Right kidney (tissue), 9 donors: ENCODE measurements at places on chromosomes 3 and 15.
A peak's percentile ranks its signal among the peaks of the same experiment; 100 is the strongest.

DNA sequence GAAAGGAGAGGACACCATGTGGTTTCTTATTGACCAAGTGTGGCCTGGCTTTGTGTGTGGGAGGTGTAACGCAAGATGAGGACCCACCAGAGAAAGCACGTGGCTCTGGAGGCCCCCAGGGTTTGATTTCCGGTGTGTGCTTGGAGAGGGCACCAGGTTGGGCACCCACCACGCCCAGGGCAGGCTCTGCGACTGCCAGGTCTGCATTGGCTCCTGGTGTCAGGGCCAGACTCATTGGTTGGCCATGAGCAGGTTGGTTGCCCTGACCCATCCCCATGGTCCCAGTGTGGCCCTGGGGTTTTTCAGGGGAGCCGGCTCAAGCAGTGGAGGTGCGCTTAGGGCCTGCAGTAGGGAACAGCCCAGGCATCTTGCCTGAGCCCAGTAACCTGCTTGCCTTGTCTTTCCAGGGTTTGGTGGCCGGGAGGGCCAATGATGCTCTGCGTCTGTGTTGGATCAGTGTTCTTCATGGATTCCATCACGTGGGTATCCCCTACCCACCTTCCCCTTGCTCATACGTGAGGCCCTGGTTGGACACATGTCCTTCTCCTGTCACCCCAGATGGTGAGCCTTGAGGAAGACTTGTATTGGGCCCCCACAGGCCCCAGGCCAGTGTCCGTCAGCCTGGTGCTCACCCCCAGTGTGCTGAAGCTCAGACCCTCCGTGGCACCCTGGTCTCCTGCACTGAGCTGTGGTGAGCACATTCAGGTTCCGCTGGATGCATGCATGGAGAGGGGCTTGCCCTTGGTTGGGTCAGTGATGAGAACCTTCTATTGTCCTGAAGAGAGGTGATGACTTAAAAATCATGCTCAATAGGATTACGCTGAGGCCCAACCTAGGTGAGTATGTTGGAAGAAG lies 193.9 kb downstream of the UBE3A start:
- no peak for DNase-seq

GRCh38 chr3:71104121-71104541 lies 479.4 kb downstream of the FOXP1 start:
- DNase-seq = no peak

DNA sequence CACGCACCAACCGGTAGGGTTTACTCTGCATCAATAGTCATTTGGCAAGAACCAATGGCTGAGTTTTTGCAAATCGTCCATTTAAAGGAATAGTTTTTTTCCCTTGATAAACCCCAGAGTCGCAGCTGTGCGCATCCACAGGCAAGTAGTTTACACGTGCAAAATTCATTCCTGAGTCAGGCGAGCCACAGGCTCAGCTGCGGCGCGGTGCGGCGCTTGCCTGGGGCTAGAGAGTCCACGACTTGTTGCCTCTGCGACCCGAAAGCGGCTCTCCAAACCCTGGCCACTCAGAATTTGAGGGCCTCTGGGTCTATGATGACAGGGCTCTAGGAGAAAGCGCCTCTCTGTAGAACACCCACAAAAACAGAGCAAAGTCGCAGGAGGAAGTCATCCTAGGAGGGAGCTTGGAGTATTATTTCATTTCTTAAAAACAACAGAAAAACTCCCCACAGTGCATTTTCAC lies 36.7 kb downstream of the ZIC4 start:
- no peak for DNase-seq

GRCh38 chr3:45026957-45027356 lies 854 bp downstream of the CLEC3B start:
- DNase-seq = no peak

- no peak for DNase-seq
Measured at GRCh38 chr15:81785181-81785580, 260.6 kb downstream of the MEX3B start.

DNA sequence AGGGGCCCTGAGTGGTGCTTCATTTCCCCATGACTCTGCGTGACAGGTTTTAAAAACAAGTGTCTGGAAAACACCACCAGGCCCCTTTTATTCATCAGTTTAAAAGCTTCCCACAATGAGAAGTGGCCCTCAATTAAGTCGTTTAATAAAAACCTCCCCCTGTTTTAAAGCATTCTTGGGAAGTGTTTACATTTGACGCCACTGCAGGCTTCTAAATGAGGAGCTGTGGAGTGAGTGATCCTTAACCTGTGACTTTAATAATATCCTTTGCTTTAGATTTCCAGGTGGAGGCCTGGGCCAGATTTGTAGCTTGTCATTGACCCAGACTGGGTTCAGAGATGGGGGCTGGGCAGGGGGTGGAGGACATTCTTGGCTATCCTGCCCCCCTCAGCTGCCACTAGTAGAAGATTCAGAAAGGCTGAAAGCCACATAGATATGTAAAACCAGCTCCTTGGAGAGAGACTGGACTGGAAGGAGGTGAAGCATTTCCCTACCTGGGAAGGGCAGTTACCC lies 11.3 kb downstream of the CGNL1 start:
- DNase-seq = peak; percentile 65

DNA sequence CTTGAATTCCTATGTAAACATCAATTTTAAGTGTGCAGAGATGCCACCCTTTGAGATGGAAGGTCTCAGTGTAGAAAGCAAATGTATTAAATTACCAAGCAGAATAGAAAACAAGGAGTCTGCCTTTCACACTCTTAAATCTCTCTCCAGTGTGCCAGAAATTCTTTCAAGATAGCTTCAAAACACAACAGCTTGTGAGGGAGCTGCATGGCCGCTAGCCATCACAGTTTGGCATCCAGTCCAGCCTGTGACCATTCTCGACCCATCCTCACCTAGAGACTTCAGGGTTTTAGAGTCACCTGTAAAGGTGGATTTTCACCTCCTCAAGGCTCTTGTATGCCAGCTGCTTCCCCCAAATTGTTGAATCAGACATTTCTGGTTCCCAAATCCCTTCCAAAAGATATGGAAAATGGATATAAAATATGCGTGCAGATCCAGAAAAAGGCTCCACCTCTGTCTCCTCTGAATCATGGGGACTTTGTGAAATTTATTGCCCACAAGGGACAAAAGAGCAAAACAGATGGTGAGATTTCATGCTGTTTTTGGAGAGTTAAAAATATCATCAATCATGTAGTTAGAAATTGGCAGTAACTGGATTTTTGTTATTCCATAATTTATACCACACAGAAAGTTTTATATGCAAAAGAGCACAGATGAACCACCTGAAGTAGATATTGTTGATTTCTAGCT lies 114.2 kb upstream of the THRB start:
- no peak for DNase-seq

- no peak for DNase-seq
Measured at GRCh38 chr3:9151240-9151639, 98.2 kb downstream of the SRGAP3 start.

DNA sequence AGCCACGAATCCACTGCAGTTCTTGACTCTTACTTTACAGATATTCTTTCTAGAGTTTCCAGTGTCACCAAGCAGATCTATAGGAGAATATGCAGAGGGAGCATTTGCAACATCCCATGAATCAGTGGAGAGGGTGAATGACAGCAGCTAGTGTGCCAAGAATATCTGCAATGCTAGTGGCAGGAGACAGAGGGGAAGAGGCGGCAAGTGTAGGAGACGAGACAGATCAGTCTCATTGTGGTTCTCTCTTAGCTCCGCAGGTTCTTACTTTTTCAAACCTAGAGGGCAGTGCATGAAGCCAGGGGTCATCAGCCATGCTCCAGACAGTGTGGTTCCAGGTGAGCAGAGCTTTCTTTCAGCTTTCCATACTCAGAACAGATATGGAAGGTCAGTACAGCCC lies 744 bp downstream of the ZNF619 start:
- no peak for DNase-seq

GRCh38 chr3:89306540-89306939 lies 199.1 kb downstream of the EPHA3 start:
- no peak for DNase-seq

DNA sequence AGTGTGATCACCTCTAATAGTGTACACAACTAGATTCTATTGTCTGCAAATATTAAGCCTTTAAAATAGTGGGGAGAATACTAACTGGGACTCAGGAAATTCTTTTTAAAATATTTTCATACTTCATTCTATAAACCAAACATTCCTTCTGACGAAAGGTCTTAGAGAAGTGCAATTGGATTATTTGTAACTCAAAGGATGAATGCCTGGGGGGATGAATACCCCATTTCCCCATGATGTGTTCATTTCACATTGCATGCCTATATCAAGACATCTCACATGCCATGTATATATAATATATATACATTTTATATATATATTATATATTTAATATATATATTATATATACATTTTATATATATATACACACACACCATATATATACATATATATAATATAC lies 189.9 kb downstream of the VGLL3 start:
- no peak for DNase-seq

DNA sequence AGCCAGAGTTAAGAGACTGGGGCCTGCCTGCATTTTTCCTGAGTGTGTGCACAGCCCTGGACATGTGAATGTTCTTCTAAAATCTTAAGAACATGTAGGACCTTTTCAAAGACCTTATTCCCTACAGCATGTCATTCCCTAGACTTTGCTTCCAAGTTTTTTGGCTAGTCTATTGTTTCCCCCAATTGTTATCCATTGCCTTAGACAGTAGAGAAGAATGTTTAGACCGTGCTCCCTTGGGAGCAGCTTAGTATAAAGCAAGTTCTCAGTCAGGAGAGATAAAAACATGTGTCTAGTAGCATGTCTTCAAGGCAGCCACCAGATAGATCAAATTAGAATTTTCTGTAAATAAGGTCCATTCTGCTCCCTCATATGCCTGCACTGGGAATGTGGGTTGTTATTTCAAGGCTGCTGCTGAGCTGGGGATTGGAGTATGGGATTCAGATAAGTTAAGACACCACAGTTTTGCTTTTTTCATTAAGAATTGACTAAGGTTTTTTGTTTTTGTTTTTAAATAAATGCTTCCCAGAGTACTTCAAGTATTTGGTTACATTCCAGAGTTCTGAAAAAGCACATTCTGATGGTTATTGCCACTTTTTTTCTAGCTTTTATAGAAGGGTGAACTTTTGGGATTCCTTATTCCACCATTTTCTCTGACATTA lies 246.7 kb downstream of the RORA start:
- DNase-seq = no peak

- no peak for DNase-seq
Measured at GRCh38 chr3:124833710-124834332, 53.3 kb downstream of the ITGB5 start.

DNA sequence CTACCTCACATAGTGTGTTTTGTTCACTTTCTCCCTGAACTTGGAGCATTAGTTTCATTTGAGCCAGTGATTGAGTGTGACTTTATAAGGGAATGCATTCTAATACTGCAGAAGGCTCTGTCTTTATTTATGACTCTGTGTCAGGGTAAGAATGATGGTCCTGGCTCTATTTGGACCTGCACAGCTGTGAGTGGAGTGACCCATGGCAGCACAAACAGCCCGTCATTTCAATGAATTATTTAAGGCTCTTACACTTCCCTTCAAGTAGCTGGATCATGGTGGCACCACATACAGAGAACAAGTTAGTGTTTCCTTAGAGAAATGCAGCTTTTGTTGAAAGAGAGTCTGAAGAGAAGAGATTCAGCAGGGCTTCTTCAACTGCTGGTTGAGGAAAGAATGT lies 16.4 kb downstream of the TMEM108 start:
- DNase-seq = peak; percentile 20

- DNase-seq = no peak
Measured at GRCh38 chr15:92583096-92584034, 72.2 kb downstream of the FAM174B start.

DNA sequence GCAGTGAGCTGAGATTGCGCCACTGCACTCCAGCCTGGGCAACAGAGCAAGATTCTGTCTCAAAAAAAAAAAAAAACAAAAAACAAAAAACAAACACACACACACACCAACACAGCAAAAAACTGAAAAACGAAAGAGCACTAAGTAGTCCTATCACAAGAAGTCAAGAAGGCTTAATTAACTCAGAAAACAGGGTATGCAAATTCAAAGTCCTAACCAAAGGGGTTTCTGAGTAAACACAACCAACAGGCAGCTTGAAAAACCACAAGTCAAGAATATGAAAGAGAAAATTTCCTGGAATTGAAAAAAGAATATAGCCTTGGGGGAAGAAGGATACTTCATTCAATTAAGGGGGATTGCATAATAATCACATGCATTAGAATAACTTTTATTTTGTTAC lies 37.7 kb upstream of the PARP14 start:
- no peak for DNase-seq

DNA sequence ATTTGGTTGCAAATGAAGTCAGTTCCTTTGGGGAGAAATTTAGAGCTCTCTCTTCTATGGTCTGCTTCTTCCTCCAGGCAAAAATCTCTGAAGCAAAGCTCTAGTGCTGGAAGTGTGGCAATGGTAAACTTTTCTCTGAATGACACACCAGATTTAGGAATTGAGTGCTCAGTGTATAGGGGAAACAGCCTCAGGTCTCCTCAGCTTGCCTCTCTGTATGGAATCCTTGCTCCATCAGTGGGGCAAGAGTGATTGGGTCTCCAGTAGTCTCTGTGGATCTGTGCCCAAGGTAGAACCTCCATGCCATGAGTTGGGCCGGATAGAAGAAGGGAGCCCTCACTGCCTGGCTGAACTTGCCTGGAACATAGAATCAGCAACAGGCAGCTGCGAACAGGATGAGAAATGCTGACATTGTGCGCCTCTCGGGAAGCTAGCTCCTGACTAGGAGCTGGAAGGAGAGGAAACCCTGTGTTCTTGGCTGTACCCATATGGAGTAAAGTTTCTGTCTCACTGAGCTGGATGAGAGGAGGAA lies 156.1 kb downstream of the WNT7A start:
- DNase-seq = no peak

GRCh38 chr3:164208821-164209220 lies 869.5 kb downstream of the SI start:
- DNase-seq = no peak

GRCh38 chr3:45079715-45080114 lies 53.6 kb downstream of the CLEC3B start:
- DNase-seq = no peak

- no peak for DNase-seq
Measured at GRCh38 chr3:67472674-67473201, 181.7 kb downstream of the SUCLG2 start.

DNA sequence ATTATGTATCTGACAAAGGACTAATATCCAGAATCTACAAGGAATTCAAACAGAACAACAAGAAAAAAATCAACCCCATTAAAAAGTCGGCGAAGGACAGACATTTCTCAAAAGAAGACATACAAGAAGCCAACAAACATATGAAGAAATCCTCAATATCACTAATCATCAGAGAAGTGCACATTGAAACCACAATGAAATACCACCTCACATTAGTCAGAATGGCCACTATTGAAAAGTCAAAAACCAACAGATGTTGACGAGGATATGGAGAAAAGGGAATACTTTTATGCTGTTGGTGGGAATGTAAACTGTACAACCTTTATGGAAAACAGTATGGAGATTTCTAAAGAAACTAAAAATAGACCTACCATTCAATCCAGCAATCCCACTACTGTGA lies 233.1 kb upstream of the PLSCR5 start:
- no peak for DNase-seq
